Fibroblast of lung (primary cell): ENCODE measurements at places on chromosomes 6 and 20. TPM values are rescaled to one million over a fixed set of nuclear protein-coding genes. Genes with fewer than 3 reads are reported as not detected.
A peak's percentile ranks its signal among the peaks of the same experiment; 100 is the strongest.

The ARMH2 gene
- not detected in 2 replicates for total RNA-seq

The PRDM13 gene
- total RNA-seq: not detected in 2 replicates

DNA sequence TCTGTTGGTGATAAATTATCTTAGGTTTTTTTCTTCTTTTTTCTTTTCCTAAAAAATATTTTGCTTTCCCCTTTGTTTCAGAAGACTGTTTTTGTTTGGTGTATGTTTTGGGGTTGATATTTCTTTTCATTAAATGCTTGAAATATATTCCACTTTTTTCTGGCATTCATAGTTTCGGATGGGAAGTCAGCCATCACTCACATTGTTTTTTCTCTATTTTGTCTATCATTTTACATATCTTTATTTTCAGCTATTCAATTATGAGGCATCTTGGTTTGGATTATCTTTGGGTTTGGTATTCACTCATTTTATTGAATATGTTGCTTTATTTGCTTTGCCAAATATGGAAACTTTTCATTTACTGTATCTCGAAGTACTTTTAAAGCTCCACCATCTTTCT is 600.5 kb upstream of the EYS start:
- peak; percentile 46 for DNase-seq

DNA sequence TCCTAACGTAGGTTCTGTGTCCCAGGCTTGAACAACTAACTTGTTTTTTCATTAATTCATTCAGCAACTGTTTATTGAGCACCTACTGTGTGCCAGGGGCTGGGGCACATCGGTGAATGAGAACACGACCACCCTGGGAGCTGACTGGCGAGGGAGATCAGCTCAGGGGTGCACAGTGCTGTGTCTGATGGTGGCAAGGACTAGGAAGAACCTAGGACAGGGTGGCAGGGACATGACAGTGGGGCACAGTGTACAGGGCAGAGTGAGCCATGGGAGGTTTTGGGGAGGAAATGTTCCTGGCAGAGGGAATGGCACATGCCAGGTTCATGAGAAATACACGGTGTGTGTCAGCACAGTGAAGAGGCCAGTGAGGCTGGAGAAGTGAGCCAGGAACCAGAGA is 76.7 kb downstream of the BMP7 start:
- DNase-seq: no peak

GRCh38 chr6:51004380-51004779 is 185.7 kb downstream of the TFAP2B start:
- DNase-seq: no peak

DNA sequence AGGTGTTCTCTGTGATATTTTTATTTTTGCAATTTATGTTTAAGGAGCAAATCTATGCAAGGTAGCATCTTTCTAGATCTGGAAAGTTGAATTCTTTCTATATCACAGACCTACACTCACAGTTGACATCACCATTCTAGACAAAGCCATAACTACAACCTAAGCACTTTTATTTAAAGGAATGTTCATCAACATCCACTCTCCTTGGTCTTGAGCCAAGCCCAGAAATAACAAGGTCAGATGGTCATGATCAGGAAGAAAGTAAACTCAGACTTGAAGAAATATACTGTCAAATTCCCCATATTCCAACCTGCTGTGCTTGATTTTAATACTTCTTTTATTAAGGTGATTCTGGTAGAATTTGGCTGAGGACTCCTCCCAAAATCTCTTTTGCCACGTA is 32.2 kb downstream of the MMUT start:
- no peak for DNase-seq

DNA sequence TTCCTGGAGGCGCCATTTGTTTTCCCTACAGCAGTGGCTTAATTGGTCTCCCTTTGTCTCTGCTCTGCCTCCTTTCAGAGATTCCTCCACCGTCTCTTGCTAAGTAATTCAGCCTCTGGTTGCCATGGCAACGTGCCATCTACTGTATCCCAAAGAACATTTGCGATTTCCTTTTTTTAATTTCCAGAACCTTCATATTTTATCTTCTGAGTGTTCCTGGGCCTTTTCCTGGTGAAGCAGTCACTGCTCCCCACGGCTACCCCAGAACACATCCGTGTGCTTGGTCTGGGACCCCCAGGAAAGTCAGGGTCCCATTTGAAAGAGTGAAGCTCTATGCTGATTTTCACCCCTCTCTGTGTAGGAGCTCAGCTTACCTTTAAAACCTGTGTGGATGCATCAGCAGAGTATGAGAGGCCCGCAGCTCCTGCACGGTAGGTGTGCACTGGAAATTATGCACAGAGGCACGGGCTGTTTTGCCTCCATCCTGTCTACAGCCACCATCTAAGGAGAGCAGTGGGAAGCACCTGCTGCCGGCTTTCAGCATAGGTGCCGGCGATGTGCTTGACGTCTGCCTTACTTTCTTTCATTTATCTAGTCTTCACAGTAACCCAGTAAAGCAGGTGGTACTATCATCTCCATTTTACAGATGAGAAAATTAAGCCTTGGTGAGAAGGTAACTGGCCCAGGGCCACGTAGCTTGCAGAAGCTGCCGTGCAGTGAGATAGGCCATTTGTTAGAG is 122.8 kb downstream of the SYCP2 start:
- no peak for DNase-seq

- no peak for DNase-seq
Observed at GRCh38 chr6:1850121-1850839, 240.6 kb downstream of the FOXC1 start.
